Activated naive CD4-positive, alpha-beta T cell (primary cell): ENCODE measurements at places on chromosomes 16 and 17.

GRCh38 chr16:51696376-51696775 lies 545.3 kb upstream of the SALL1 start:
- DNase-seq = no peak

- no peak for DNase-seq
Observed at GRCh38 chr17:82802075-82802780, 37.6 kb downstream of the ZNF750 start.

- DNase-seq = no peak
Observed at GRCh38 chr17:18917506-18918032, 34.4 kb upstream of the SLC5A10 start.

DNA sequence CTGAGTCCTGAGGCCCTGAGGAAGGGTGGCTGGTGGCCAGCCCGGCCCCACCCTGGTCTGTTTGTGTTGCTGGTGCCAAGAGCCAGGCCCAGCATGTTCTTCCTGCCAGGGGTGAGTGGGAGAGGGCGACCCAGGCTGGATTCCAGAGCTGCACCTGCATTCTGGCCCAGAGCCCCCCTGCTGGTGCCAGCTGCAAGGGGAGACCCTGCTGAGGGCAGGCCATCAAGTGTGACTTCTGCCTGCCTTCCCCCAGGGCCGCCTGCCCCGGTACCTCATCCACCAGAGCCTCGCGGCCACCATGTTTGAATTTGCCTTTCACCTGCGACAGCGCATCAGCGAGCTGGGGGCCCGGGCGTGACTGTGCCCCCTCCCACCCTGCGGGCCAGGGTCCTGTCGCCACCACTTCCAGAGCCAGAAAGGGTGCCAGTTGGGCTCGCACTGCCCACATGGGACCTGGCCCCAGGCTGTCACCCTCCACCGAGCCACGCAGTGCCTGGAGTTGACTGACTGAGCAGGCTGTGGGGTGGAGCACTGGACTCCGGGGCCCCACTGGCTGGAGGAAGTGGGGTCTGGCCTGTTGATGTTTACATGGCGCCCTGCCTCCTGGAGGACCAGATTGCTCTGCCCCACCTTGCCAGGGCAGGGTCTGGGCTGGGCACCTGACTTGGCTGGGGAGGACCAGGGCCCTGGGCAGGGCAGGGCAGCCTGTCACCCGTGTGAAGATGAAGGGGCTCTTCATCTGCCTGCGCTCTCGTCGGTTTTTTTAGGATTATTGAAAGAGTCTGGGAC lies 2.4 kb upstream of the TCAP start:
- no peak for DNase-seq

DNA sequence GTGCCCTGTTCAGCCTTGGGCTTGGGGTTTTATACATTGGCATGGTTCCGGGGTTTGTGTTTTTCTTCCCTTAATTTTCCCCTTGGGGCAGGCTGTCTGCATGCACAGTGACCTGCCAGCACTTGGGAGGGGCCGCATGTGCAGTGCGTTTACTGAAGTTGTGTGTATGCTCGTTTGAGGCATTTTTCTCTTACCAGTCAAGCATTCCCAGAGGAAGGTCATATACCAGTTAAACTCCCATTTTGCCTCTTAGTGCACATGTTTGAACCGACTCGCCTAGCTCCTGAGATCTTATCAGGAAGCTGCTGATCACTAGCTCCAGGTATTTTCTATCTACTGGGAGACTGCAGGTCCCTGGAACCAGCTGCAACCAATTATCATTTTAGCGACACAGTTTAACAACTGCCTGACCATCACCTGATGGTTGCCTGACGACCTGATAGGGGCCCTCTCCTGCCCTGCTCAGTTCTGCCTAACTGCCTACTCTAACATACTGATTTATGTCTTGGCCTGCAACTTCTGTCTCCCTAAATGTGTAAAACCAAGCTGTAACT lies 51.4 kb downstream of the MFSD11 start:
- no peak for DNase-seq

- DNase-seq = no peak
Observed at GRCh38 chr16:67025210-67025550, 3.8 kb upstream of the CBFB start.

- DNase-seq = no peak
Observed at GRCh38 chr16:82728901-82729300, 102.1 kb downstream of the CDH13 start.

GRCh38 chr17:80289616-80290015 lies 29.0 kb downstream of the RNF213 start:
- no peak for DNase-seq

GRCh38 chr16:48536614-48537200 lies 73.3 kb downstream of the N4BP1 start:
- no peak for DNase-seq

- DNase-seq = no peak
Observed at GRCh38 chr16:64278196-64278595, 843.7 kb downstream of the CDH11 start.

GRCh38 chr17:38982858-38983746 lies 15.9 kb upstream of the FBXO47 start:
- DNase-seq = no peak

DNA sequence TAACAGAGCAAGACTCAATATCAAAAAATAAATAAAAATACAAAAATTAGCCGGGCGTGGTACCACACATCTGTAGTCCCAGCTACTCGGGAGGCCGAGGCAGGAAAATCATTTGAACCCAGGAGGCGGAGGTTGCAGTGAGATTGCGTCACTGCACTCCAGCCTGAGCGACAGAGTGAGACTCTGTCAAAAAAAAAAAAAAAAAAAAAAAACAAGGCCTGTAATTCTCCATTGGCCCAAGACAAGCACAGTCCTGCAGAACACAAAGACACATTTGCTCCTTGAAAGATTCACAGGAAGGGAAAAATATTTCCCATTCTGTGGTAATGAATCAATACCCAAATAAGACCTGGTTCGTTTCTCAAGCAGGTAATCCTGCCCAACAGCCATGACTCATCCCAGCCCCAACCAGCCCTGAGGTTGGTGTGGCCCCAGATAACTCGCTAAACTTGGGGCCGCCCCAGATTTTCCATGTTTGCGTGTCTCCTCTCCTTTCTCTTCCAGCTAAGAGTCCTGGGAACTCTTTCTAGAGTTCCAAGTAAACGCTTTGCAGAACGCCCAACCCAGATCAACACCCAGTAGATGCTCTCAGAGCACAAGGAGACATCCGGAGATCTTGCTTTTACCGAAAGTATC lies 40.3 kb upstream of the SNN start:
- DNase-seq = no peak

DNA sequence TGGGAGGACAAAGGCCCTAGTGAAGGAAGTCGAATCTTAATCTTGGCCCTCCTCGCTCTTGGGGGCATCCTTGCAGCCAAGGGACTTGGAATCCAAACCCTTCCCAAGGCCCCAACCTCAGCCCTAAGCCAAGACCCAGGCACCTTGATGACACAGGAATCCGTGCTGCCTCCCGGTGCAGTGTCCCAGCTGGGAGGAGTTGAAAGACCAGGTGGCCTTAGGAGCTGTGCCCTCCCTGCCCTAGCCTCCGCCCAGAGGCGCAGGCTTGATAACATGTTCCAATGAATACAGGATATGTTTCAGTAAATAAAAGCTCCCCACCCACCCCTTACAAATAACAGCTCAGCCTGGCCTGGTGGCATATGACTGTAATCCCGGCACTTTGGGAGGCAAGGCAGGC lies at the start of gene CHST5:
Gene CHST5, minus strand, starts transcription at position 208 of the 400 bp plus-strand sequence. CDS start 5,724 bp downstream, outside the sequence.
- DNase-seq = no peak

DNA sequence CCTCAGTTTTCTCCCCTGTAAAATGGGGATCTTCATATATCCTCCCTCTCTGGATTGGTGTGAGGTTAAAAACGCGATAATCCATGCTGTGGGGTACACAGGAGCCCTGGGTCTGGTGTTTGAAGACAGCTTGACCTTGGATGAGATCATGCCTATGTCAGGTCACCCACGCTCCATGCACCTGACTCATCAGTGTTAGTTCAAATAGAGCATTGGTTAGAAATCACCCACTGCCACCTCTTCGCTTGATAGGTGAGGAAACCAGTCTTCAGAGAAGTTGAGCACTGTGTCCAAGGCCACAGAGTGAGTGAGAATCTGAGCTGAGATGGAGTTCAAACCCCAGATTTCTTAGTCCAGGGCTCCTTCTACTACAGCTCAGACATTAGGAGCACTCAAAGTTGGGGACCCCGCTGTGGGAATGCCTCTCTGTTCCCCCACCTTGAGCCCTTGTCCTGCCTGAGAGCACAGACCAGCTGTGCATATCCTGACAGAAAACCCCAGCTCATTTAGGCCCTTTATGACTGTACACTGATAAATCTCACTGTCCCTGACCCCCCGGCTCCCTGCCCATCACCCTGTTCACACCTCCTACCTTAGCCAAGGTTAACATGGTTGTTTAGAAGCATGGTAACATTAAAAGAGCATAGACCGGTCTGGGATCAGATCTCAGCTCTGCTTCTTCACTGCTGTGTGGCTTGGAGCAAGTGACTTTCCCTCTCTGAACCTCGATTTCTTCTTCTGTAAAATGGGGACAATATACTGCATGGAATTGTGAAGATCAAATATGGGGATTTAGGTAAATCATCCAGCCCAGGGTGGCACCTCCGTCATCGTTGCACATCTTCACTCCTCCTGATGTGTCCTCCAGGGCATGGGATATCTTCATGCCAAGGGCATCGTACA lies 22.4 kb upstream of the LGALS9 start:
- no peak for DNase-seq

- DNase-seq = no peak
Observed at GRCh38 chr17:73749337-73749823, 105.1 kb upstream of the SDK2 start.

DNA sequence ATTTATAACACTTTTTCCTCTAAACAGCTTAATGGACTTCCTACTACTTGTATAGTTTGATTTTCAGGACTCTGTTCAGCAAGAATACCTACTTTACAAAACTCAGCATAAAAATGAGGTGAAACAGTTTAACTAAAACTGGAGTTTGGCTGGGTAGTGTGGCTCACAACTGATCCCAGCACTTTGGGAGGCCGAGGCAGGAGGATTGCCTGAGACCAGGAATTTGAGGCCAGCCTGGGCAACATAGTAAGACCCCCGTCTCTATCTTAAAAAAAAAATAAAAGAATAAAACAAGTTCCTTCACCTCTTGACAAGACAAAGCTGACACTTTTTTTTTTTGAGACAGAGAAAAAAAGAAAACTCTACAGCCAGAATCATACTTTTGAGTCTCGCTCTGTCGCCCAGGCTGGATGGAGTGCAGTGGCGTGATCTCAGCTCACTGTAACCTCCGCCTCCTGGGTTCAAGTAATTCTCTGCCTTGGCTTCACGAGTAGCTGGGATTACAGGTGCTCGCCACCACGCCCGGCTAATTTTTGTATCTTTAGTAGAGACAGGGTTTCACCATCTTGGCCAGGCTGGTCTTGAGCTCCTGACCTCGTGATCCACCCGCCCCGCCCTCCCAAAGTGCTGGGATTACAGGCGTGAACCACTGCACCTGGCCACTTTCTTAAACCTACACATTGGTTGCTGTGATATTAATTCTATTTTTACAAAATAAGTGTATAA lies 2.6 kb downstream of the PDF start:
- no peak for DNase-seq
